ENCODE measurements at places on chromosomes 1 and 21.

DNA sequence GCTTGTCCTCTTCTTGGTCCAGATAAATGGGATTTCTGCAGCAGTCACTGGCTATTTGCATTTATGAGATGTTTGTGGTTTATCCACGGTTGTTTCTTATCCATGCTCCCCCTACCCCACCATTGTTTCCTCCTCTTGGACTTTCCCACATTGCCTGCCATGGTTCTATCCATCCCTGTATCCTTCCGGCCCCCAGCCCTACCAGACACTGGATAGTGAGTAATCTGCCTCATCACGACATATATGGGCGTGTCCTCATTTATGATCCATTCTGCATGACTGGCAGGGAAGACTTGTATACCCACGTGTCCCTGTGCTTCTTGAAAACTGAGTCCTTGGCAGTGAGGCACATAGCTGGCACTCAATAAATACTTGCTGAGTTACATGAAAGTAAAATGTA lies 40.1 kb downstream of the CACNA1S start:
- DNase-seq, result no peak

DNA sequence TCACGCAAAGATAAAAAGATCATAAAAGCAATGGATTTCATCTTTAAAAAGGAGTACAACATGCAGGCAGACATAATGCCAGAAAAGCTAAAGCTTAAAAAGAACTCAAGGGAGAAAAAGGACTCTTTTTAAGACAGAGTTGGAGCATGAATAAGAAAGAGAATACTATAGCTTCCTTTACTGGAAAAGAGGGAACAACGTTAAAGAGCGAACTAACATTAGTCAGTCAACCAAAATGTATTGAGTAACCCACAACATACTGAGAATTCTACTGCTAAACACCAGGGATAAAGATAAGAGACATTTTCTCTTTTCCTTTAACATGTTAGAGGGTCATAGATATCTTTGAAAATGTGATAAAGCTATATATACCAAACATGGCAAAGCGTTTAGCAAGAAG lies 182.0 kb downstream of the DUSP10 start:
- no peak for DNase-seq

DNA sequence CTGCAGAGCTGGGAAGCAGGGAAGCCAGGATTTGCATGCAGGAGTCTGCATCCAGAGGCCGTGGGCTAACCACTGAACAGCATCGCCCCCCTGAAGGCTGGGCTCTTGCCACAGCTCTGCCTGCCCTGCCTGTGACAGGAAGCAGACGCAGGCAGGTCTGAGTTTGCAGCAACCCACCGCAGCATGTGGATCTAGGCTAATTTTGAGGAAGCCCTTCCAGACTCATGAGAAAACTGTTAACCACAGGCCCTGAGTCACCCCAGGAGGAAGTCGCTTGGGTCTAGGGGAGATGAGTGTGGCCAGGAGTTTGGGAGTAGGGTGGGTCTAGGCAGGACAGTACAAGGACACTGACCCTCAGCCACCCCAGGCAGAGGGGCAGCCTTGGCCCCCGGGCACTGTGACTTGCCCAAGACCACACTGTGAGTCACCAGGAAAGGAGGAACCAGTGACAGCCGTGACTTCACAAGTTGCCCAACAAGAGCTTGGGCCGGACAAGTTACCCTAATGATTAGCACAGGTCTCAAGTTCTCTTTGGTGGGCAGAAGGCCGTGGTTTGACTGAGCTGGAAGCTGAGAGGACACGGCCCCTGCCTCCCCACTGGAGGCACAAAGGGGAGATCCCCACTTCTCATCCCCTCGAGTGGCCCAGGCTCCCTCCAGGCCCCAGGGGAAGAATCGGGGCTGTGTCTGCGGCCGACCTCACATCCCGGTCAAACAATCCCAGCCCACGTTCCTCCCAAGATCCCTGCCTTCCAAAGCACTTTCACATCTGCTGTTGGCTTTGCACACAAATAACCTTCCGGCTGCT lies 826 bp downstream of the LAPTM5 start:
- peak; percentile 72 for DNase-seq

DNA sequence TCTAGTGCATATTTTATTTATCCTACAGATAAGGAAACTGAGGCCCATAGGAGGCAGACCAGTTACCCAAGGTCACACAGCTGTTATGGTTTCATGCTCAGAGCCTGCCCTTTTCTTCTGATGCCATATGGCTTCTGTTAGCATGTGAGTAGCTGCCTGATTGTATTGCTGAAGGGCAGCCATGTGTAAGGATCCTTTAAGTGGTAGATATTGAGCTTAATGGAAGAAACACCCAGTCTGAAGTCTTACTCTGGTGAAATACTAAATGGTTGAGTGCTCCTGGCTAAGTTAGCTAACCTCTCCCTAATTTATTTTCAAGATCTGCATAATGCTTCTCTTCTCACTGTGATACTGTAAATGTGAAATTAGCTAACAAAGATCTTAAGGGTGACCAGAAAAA lies 30.9 kb downstream of the ADAMTS5 start:
- DNase-seq, result no peak

GRCh38 chr1:100543640-100544039 lies 5.7 kb downstream of the GPR88 start:
- DNase-seq, result peak; percentile 32

DNA sequence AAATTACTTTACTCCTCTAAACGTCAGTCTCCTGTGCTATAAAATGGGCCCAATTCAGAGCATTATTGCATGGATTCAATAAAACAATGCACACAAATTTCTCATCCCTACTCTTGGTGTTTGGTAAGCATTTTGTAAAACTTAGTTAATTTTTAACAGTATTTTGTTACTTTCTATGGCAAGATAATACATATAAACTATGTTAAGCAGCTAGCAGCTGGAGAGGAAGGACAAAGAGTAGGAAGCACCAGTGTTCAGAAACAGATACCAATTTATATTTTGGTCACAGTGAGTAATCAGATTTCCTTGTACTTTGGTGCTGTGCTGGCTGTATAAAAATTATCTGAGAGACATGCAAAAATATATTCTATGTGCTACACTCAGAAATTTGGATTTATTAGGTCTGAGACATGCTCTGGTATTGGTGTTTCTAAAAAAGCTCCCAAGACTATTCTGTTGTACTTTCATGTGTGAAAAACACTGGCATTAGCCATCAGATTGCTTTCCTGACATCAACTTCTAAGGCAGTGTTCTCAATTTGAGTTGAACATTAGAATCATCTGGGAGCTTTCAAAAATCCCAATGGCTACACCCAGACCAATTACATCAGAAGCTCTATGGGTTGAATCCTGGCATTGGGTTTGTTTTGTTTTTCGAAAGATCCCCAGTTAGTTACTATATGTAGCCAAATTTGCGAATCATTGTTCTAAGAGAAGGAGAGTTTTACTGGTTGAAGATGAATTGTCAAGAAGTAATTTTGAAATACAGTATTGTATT lies 100.3 kb upstream of the C1orf87 start:
- no peak for DNase-seq

- no peak for DNase-seq
These were observed 666 bp downstream of the CSF3R start for GRCh38 chr1:36481771-36482723.

DNA sequence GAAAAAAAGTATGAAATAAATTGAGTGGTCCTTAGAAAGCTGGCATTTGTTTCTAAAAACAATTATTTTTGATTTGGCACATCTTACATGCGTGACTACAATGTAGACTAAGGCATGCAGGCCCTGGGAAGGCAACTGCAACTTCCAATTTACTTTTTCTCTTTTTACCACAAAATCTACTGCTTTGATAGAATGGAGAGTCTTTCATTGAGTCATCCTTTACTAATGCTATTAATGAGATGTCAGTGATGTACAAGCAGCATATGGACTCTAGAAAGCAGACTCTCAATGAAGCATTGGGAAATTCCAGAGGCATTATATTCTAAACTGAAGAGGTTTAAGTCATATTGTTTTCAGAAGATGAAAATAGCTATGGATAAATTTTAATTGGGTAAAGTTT lies 29.6 kb upstream of the PRRX1 start:
- DNase-seq, result no peak

- no peak for DNase-seq
These were observed 91.2 kb upstream of the KAZN start for GRCh38 chr1:14507262-14507661.

DNA sequence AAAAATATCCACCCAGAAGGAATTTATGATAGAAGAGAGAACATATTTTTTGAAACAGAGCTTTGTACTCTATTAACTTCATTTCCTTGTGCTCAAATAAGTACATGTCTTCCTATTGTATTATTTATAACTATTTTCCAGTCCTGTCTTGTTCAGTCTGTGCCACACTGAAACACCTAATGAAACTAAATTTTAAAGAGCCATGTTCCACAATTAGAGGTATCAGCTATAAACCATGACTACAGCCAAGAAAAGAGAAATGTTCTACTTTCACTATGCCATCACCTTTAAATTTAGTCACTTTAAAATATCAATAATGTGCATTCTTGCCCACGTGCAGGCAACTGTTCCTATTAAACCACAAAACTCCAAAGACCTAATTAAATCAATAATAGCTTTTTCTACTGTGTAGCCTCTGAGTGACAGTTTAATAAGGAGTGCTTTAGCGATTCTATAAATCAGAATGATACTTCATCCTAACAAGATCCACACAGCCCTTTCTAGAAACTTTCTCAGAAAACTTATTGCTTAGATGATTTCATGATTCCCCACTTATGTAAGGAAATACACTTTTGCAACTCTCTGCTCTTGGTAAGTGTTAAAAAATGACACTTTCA lies 404.9 kb upstream of the CHRM3 start:
- DNase-seq, result no peak

- no peak for DNase-seq
These were observed 10.9 kb downstream of the OR14I1 start for GRCh38 chr1:248691567-248692155.

- DNase-seq, result no peak
These were observed 880 bp downstream of the ALPL start for GRCh38 chr1:21510113-21510493.

- peak; percentile 31 for DNase-seq
These were observed 11.6 kb downstream of the PEF1 start for GRCh38 chr1:31633117-31633516.

GRCh38 chr1:54396261-54396933 lies 9.8 kb downstream of the SSBP3 start:
- no peak for DNase-seq

DNA sequence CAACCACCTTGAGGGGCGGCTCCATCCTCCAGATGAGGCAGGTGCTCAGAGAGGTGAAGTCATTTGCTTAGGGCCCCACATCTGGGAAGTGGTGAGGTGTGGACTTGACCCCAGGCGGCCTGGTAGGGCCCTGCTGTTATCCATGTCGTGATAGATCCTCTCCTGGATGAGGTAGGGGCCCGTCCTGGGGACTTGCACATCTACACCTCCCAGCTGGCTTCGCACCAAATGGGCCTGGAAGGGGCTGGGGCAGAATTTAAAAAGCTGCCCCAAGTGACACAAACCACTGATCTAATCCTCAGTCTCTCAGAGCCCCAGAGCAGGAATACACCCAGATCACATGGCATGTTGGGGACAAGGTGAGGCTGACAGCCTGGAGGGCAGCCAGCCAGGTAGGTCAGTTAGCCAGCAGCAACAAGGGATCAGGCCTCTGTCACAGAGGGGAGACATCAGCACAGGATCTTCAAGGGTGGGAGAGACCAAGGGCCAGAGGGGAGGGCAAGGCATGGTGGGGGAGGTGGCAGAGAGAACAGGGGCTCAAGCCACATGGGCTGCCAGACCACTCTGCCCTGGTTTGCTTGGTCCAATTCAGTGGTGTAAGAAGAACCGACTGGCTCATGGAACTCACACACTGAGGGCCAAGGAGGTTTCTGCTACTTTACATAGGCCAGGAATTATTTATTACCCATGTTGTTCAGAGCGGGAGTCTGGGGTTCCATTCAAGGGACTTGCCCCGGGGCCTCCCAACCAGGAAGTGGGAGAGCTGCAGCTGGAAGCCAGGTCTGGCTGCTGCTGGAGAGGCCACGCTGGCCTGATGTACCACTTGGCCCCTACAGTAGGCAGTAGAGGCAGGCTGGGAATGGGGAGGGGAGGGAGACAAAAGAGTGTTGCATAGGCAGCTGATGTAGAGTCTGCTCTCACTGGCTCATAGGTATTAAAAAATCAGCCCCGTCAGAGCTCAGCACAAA lies 12.1 kb downstream of the LRP8 start:
- DNase-seq, result no peak

- peak; percentile 89 for DNase-seq
These were observed 88.3 kb upstream of the ARHGAP29 start for GRCh38 chr1:94325377-94326302.

DNA sequence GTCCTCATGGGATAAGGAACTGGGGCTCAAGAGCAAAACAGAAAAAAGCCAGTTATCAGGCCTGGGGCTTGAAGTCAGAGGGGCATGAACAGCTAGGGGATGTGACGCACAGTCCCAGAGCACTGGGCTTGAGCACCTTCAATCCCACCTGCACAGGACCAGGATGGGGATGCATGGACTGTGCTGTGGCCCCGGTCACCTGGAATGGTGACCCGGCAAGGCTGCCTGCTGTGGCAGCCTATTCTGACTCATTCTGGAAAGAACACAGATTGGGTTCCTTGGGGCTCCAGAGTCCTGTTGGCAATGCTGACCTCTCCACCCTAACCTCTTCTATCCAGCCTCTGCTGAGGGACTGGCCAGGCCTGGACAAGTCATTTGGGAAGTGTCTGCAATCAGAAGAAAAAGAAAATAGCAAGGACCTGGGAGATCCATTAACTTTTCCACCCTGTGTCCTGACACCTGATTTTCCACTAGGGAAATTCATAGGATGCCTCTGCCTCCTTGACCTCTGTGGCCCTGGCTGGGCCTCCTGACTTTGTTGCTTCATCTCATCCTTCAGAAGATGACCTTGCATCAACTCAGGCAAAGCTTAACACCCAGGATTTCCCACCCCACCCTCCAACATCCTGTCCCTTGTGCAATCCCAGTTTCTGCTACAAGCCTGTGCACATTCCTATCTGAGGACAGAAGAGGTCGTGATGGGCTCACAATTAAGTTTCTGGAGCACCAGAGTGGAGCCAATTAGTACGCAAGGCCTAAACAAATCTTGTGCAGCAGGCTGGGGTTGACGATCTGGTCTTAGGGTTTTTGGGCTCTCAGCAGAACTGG lies 17.9 kb upstream of the FMOD start:
- no peak for DNase-seq

DNA sequence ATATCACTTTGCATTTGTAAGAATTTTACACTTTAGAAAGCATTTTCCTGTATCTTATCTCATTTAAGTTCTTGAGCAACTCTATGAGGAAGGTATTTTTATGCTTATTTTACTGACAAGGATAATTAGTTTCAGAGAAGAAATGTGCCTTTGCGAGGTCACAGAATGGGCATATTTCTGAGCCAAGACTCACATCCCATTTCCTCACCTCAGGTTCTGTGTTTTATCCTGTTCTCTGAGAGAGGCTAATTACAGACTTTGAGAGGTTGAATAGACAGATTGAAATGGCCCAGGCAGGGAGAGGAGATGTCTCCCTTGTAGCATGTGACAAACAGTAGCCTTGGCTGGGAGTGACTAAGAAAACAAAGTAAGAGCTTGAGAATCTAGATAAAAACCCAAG lies 39.1 kb upstream of the ZC3H11B start:
- DNase-seq, result no peak

- DNase-seq, result peak; percentile 33
These were observed 18.3 kb upstream of the ALPL start for GRCh38 chr1:21490774-21491487.

GRCh38 chr21:44332383-44332782 lies 6.8 kb downstream of the CFAP410 start:
- DNase-seq, result no peak

GRCh38 chr1:151579436-151580225 lies 32.2 kb upstream of the SNX27 start:
- DNase-seq, result no peak

All from ACHN (cell line).